Uterine smooth muscle cell (primary cell): ENCODE measurements at places on chromosomes 2 and 18. TPM values are rescaled to one million over a fixed set of nuclear protein-coding genes. Genes with fewer than 3 reads are reported as not detected.

RAD51AP2 gene
- 0.11 TPM in 1 of 2 replicates, not detected in the other for total RNA-seq

IL1R2 gene
- not detected in 2 replicates for total RNA-seq

NFE2L2 gene
- 56.9 and 81.7 TPM in 2 replicates for total RNA-seq

CD226 gene
- 0.44 and 0.50 TPM in 2 replicates for total RNA-seq

TRABD2A gene
- total RNA-seq: 2.5 and 4.8 TPM in 2 replicates

SULT1C2 gene
- 0.33 and 0.62 TPM in 2 replicates for total RNA-seq

KIAA1328 gene
- total RNA-seq: 6.2 and 9.5 TPM in 2 replicates

SOX11 gene
- 0.37 and 0.66 TPM in 2 replicates for total RNA-seq

CERKL gene
- under 0.01 and 0.11 TPM in 2 replicates for total RNA-seq

ANKRD30BL gene
- total RNA-seq: not detected in 2 replicates

RESP18 gene
- not detected in 2 replicates for total RNA-seq

LDLRAD4 gene
- 0.22 and 1.1 TPM in 2 replicates for total RNA-seq

CDH7 gene
- not detected in 2 replicates for total RNA-seq

LIMS4 gene
- total RNA-seq: 10.0 and 12.5 TPM in 2 replicates

REG3G gene
- not detected in 2 replicates for total RNA-seq

TMEM178A gene
- total RNA-seq: 0.22 and 1.4 TPM in 2 replicates

FAM110C gene
- total RNA-seq: not detected in 2 replicates

UGT1A5 gene
- total RNA-seq: not detected in 2 replicates

ERICH2 gene
- total RNA-seq: 0.33 and 1.6 TPM in 2 replicates

NDUFB3 gene
- 80.9 and 81.7 TPM in 2 replicates for total RNA-seq

COLEC12 gene
- 7.2 and 13.2 TPM in 2 replicates for total RNA-seq

LANCL1 gene
- total RNA-seq: 43.6 and 44.1 TPM in 2 replicates

HRH4 gene
- total RNA-seq: under 0.01 and 0.12 TPM in 2 replicates

PPP4R1 gene
- 113 and 114 TPM in 2 replicates for total RNA-seq

CNOT9 gene
- total RNA-seq: 38.1 and 69.2 TPM in 2 replicates

CD302 gene
- total RNA-seq: 4.1 and 7.1 TPM in 2 replicates

ABHD3 gene
- 12.1 and 14.0 TPM in 2 replicates for total RNA-seq

SATB2 gene
- 4.9 and 6.6 TPM in 2 replicates for total RNA-seq
